Activated T-helper 9 cell treated with anti-CD3 and anti-CD28 coated beads, Interleukin-2, amount 50 U/mL, for 16 hours (primary cell): ENCODE measurements at places on chromosomes 4 and X.

DNA sequence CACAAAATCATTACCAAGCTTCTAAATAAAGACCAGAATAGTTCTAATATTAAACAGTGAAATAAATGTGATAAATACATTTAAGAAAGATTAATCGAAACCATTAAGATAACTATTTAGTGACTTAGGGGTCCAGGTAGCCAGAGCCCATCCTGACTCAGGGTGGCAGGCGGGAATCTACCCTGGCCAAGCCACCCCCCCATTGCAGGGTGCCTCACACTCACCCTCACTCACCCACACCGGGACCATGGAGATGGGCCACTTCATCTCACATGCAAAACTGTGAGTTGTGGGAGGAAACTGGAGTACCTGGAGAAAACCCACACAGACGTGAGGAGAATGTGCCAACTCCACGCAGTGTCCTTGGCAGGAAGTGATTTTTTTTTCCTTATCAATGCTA lies 237.6 kb upstream of the HAND2 start:
- no peak for DNase-seq

GRCh38 chr4:14621731-14622463 lies 380.4 kb upstream of the CPEB2 start:
- DNase-seq: no peak

DNA sequence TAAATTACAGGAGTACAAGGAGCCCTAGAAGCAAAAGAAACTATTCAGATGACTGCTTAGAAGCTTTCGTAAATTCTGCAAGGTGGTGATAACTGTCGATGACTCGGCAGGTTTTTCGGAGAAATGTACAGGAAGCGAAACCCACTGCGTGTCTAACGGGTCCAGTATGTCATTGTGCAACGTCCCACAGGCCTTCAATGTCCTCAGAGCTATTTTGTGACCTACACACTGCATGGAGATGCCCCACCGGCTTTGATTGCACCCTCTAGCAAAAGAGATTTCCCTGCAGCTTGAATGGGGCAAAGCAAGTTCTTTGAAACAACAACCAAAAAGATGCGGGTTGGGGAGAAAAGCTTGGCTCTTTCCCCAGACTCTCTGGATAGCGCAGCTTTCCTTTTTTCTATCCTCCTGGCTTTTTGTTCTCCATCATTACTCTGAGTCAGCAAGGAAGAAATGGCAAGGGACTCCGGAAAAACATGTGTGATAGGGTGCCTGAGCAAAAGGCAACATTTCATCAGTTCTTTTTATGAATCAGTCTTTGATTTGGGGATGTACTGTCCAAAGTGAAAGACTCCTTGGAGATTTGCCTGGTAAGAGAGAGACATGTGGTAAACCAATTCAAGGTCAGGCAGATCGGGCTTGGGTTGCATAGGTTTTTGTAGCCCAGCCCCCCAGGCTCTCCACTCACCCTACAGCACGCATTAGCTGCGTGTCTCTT lies 112.0 kb upstream of the TBL1X start:
- peak; percentile 19 for DNase-seq

GRCh38 chrX:46311581-46312120 lies 233.6 kb downstream of the ZNF674 start:
- no peak for DNase-seq

DNA sequence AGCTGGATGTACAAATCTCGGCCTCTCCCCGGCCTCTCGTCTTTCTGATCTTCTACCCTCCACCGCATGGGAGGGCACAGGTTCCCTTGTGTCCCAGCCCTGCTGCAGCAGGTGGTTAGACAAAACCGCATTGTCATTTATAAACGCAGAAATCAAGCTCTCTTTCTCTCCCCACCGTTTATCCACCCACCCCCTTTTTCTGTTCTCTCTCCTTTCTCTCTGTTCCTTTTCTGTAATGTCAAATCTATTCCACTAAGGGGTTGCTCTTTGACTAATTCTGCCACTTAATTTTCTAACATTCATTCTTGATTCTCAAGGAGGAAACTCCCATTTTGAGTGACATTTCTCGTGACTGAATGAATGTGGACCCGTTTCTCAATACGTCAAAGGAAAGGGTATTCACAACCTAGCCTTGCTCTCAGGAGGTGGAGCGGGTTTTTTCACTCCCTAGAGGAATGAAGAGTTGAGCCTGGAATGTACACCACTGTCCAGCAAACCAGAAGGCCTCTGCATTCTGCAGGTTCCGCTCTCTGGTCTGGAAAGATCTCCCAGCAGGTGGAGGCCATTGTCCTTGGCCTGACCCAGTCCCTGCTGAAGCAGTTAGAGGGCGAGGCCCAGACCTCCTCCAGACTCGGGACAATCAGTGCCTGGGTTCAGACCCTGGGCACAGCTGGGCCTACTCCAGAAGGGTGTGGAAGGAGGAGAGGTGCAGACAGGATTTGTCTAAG lies 70.9 kb upstream of the ENPP6 start:
- DNase-seq: no peak

DNA sequence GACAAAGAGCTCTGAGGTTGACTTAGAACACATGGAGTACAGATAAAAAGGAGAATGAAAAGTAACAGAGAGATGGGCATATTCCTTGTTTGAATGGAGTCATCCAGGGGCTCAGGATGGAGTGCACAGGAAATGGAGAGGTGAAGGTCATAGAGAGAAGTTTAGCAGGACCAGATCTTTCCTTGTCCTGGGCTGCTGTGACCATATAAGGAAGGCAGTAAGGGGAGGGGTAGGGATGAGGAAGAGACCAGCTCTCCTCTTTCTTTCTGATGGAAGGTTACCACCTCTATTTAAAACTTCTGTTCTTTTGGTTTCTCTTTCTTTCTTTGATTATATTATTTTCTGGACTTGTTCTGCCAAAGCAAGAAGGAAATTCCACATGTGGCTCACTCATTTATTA lies 27.0 kb downstream of the AR start:
- DNase-seq: no peak

- peak; percentile 51 for DNase-seq
Measured at GRCh38 chr4:2792711-2793585, at the start of gene SH3BP2. SH3BP2 (plus strand) TSS chr4:2793085; CDS start chr4:2820618, 27,533 bp downstream.

- DNase-seq: no peak
Measured at GRCh38 chr4:169715826-169716225, 41.9 kb downstream of the HPF1 start.

DNA sequence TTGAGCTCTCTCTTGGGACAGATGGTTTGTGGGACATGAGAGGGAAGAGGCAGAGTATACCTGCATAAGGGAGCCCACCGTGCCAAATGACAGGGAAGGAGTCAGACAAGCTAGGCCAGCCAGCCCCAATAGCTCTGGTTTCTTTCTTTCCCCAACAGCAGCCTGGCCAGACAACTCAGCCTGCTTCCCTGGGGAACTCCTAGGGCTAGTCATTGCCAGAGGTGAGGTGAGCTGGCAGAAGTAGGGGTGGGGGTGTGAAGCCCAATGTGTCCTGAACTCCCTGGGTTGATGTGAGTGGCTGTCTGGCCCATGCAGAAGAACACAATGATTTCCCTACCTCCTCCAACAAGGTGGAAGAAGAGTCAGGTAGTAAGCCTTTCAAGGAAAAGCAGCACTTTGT lies 135.5 kb downstream of the AMMECR1 start:
- no peak for DNase-seq

- no peak for DNase-seq
Measured at GRCh38 chr4:14178421-14178820, 550.9 kb upstream of the BOD1L1 start.

DNA sequence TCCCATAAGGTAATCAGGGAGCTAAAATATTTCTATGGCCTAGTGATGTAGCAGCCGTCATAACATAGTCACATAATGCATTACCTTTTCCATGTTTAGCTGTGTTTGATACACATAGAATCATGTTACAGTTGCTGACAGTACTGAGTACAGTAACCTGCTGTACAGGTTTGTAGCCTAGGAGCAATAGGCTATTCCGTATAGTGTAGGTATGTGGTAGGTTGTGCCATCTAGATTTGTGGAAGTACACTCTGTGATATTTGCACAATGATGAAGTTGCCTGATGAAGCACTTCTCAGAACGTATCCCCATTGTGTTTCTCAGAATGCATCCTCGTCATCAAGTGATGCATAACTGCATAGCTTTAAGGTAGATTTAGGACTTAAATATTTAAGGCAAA lies 495.6 kb upstream of the ZFP42 start:
- no peak for DNase-seq

DNA sequence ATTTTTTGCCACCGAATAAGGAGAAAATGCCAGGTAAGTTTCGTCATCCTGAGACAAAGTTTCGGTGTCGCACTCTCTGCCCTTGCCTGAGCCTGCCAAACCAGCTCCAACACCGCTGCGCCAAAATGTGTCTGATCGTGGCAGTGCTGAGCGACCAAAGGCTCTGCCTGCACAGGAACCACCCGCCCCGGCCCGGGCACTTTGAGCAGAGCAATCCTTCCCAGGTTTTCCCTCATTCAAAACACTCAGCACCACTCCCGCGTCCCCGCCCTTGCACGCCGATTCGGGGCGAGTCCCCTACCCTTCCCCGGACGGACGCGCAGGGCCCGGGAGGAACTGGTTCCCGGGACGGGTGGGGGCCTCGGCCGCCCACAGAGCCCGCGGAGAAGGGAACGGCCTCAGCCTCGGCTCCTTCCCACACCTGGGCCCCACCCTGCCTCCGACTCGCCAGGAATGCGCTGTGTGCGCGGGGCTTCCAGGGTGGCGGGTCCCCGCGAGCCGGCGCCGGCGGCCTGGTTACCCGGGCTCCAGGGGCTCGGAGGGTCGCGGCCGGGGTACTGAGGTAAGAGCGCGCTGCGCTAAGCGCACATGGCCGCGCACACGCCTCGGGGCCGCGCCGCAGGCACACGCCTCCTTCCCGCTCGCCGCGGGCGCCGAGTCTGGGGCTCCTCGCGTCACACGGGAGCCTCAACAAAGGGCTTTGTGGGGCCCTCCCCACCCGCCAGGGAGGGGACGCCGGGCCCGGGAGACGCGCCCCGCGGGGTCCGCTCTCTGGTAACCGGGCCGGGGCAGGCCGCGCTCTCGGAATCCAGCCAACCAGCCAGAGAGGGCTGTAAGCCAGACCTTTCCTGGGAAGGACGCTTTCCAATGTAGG lies at the start of gene C4orf36:
Gene C4orf36, minus strand, starts transcription at position 661 of the 874 bp plus-strand sequence. CDS start 902 bp downstream, outside the sequence.
- peak; percentile 6 for DNase-seq

DNA sequence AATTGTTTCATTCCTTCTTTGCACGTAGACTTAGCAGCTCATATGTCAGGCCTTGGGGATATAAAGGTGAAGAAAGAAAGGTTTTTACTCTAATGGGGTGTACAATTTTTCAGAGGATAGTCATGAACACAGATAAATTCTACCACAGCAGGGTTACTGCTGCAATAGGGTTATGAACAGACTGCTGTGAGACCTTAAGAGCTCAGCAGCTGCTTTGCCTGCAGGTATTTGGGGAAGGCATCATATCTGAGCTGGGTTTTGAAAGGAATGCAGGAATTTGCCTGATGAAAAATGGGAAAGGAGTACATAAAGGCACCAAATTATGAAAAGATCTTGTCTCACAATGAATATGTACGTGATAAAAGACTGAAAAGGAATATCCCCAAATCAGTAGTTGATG lies 128.9 kb downstream of the CEP135 start:
- no peak for DNase-seq

- no peak for DNase-seq
Measured at GRCh38 chr4:75325318-75325979, 188.8 kb downstream of the RCHY1 start.

GRCh38 chr4:45072981-45073380 lies 346.6 kb upstream of the GNPDA2 start:
- DNase-seq: no peak

- no peak for DNase-seq
Measured at GRCh38 chr4:14835288-14835687, 167.0 kb upstream of the CPEB2 start.

DNA sequence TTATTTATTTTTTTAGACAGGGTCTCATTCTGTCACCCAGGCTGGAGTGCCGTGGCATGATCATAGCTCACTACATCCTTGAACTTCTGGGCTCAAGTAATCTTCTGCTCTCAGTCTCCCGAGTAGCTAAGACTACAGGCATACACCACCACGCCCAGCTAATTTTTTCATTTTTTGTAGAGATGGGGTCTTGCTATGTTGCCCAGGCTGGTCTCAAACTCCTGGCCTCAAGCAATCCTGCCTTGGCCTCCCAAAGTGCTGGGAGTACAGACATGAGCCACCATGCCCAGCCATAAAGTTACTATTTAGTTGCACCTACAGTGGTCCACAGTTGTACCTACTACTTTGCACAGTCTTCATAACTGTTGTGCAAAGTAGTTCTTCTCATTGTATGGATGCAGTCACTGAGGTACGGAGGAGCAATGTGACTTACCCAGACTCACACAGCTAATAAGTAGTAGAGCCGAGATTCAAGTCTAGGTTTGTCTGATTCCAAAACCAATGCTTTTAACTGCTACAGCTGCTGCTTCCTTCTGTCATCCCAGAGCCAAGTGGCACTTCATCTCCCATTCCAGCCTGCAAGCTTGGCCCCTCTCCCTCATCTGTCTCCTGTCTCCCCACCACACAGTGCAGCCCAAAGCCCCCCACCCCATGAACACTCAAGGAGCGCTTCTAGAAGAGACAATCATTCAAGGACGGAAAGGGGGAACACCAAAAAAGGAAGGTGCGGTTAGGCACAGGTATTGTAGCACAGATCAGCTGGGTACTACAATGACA lies 24.0 kb upstream of the IQSEC2 start:
- DNase-seq: no peak

DNA sequence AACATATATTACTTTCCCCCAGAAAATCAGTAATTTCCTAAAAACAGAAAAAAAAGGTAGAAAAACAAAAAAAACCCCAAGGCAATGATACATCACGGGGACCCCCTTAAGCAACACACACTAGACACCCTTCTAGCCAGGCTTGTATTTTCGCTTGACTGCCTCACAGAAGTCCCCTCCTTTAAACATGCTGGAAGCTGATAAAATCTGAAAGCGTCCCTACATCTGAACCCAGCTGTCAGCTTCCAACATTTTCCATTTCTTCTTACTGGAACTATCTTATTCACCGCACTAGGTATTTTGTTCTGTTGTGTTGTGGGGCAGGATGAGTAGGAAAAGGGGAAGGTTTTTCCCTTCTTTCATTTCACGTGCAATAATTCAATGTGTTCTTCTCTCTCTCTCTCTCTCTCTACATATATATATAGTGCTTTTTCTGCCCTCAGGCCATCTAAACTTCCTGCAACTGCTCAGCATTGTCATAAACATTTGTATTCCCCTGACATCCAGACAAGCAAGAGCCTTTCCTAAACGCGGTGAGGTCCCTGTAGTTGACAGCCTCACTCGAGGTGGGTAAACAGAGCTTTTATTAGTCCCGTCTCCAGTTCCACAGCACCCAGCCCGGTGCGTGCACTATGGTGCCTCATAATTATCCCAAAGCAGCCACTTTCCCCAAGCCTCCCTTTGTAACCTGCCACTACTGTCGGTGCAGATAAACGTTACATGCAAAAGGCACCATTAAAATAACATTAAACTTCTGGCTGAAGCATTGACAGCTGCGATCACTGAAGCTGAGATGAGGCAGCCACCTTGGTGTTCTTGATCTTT lies 82.5 kb downstream of the GATB start:
- DNase-seq: no peak

DNA sequence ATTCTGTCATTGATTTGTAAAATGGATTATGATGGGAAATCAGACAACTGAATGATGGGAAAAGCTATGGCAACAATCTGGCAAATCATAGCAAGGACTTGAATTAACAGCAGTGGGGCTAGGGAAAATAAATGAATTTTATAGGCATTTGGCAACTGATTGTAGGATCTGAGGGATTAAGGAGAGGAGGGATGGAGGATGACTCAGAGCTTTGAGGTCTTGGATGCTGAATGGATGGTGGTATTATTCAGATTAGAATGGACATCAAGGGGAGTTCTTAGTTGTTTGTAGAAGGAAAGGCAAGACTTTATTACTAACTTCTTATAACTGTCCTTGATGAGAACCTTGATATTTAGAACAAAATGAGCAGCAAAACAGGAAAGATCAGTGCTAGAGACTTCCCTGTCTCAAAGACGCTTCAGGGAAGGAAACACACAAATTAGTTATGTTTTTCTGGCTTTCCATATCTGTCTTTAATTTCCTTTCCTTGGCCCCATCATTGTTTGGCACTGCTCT lies 51.4 kb upstream of the HHIP start:
- no peak for DNase-seq
